H54 (cell line): ENCODE measurements at places on chromosomes 13 and 19.

DNA sequence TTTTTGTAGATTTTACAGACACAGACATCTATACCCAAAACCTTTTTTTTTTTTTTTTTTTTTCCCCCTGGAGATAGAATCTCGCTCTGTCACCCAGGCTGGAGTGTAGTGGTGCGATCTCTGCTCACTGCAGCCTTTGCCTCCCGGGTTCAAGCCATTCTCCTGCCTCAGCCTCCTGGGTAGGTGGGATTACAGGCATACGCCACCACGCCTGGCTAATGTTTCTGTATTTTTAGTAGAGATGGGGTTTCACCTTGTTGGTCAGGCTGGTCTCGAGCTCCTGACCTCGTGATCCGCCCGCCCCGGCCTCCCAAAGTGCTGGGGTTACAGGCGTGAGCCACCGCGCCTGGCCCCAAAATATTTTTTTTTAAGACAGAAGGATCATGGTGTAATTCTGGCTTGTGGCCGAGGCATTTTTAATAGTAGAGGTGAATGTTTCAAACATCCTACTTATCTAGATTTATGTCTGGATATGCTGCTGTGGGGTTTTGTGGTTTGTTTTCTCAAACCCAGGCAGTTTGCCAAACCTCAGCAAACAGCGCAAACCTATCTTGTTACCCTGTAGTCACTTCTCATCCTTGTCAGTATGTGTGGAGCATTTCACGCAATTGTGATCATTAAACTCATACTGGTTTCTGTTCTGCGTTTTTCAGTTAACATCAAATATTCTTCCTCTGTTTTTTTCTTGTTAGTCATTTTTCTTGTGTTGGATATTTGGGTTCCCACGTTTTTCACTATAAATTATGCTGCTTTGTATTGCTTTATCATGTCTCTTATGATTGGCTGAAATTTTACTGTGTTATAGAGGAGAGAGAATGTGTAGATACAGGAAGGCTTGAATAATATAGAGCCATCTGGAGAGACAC is 36.2 kb upstream of the GARRE1 start:
- peak; percentile 67 for DNase-seq

- DNase-seq = no peak
Measured at GRCh38 chr19:46480415-46480814, 9.1 kb upstream of the PNMA8A start.

DNA sequence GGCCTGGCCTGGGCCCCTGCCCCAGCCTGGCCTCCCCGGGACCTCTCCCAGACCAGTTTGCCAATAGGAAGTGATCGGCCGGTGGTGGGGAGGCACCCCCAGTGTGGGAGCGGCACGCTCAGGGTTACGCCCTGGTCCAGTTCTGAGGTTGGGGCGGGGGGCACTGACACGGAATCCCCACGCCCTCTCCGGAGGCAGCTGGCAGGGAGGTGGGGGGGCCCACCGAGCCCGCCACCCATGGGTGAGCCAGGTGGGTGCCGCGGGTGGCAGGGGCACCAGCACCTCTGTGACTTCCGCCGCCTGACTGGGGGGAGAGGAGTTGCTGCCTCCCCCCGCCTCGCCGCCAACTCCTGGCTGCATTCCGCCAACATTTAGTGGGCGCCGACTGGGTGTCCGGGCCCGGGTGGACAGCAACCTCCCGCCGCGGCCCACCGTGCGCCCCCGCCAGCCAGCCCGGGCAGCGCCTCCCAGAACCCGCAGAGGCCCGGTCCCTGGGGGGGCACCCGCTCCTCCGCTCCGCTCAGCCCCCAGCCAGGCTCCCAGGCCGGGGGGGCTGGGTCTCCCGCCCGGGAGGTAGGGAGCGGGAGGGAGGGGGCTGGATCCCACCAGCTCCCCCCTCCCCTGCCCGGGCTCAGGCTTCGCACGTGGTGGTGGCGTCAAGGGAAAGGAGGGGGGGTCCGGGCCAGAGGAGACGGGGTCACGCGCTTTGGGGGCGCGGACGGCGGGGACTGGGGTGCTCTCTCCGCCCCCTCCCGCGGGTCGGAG is 2.0 kb downstream of the ZBTB7A start:
- DNase-seq = no peak

DNA sequence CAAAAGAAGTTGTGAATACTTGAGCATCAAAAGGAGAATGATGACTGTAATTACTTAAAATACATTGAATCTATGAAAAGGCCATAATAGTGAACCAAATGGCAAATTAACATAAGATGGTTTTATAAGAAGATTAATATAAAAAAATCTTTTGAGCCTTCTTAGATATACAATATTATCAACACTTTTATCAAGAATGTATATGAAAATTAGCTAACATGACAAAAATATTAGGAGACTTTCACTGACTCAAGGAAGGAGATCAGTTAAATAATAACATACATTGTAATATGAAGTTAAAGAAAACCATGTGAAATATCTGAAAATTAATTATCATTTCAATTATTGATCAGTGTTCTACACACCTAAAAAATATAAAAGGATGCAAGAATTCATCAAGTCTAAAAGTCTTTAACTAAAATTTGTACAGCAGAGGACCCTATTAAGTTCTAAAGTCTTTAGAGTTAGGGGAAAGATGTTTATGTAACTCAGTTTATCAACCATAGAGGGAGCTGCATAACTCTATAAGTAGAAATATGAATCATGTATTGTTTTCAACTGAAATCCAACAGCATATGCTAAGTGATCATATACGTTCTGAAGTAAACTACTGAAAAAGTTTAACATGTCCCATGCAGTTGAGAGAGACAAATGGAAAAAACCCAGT is 756.1 kb upstream of the MIR17HG start:
- DNase-seq = no peak

DNA sequence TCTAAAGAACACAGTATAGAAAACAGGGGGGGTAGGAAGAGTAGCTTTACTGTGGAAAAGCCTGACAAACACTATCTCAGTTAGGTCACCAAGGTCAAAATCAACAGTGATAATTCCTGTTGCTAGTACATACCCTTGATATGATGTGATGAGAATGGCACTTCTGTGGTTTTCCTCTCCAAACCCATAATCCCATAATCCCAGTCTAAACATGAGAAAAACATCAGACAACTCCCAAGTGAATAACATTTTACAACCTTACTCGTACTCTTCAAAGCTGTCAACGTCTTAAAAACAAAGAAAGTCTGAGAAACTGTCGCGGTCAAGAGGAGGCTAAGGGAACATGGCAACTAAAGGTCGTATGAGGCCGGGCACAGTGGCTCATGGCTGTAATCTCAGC is 137.6 kb downstream of the FOXO1 start:
- no peak for DNase-seq

- DNase-seq = no peak
Measured at GRCh38 chr19:33428627-33429125, 55.2 kb downstream of the CEBPG start.

DNA sequence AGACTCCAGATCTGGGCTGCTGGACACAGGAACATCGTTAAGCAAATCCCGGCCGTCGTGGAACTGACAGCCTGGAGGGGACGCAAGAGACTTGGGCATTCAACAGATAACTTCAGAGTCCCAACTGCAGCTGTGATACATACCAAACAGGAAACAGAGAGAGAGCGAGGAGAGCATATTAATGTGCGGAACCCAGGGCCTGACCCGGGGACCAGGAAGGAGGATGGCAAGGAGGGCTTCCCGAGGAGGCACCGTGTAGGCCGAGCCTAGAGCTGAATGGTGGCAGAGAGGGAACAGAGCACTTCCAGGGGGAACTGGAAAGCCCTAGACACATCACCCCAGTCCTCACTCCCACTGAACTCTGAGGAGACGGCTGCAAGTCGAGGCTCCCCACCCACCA is 68.1 kb downstream of the SIPA1L3 start:
- DNase-seq = no peak

DNA sequence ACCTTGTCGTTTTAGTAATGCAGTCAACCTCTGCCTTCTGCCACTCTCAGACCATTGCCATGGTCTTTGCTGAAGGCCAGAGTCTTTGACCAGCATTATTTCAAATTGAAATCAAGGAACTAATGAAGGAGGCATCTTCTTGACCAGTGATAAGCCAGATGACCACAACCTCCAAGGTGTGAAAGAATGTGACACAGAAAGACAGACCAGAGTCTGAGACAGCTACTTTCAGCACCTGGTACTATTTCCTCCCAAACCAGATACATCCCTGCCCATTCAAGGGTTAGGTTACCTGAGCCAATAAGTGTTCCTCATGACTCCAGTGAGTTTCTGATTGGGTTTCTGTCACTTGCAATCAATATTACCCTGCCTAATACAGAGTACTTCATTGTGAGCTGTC is 20.3 kb upstream of the RNASEH2B start:
- no peak for DNase-seq

- DNase-seq = no peak
Measured at GRCh38 chr19:11541238-11541637, 2.6 kb downstream of the CNN1 start.

GRCh38 chr13:70856711-70857110 is 748.5 kb upstream of the KLHL1 start:
- DNase-seq = no peak

DNA sequence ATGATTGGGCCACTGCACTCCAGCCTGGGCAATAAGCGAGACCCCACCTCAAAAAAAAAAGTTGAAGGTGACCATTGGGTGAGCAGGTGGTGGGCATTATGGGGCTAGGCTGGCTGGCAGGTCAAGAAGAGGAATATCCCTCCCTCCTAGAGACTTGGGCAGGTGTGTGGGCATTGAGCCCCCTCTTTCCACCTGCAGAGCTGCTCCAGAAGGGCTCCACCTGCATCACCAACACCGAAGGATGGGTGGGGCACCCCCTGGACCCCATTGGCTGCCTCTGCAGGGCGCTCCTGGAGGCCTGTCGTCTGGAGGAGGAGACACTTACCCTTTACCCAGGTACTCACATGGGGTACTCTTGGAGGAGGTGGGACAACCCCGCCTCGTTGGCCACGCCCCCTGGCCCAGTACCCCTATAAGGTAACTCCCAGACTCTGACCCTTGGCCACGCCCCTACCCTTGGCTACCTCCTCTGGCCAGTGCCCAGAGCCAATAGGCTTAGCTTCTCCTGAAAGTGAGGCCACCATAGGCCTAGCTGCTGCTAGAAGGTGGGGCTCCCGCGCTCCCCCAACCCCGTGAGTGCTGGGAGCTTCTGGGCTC is 21.9 kb downstream of the ZSWIM4 start:
- DNase-seq = no peak
